T-helper 1 cell (primary cell): ENCODE measurements at places on chromosomes 5 and 9.

DNA sequence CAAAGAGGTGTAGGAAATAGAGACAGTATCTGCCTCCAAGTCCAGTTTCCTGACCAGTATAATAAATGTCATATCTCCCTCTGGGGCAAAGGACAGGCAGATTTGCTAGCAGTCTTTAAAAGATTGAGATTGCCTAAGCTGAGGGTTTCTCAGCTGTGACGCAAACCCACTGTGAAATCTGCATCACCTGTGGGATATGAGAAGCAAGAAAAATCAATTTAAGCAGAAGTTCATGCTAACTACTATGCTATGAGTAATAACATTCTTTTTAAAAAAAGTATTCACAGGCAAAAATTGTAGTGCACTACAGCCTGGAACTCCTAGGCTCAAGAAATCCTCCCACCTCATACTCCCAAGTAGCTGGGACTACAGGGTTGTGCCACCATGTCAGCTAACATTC, 168.1 kb upstream of the POC5 start:
- DNase-seq = no peak

- no peak for DNase-seq
These were observed 10.8 kb upstream of the DAB2IP start for GRCh38 chr9:121640491-121641223.

GRCh38 chr5:619444-619843, 7.3 kb downstream of the CEP72 start:
- DNase-seq = no peak

GRCh38 chr5:50647726-50648125, 18.7 kb upstream of the PARP8 start:
- DNase-seq = no peak

- no peak for DNase-seq
These were observed 84.2 kb downstream of the TRPM6 start for GRCh38 chr9:74803376-74804017.

- no peak for DNase-seq
These were observed 4.2 kb downstream of the SERINC5 start for GRCh38 chr5:80251636-80252035.

- DNase-seq = no peak
These were observed 76.0 kb downstream of the ATPSCKMT start for GRCh38 chr5:10173716-10174115.

GRCh38 chr5:91941588-91941987, 558.5 kb upstream of the ARRDC3 start:
- DNase-seq = no peak

DNA sequence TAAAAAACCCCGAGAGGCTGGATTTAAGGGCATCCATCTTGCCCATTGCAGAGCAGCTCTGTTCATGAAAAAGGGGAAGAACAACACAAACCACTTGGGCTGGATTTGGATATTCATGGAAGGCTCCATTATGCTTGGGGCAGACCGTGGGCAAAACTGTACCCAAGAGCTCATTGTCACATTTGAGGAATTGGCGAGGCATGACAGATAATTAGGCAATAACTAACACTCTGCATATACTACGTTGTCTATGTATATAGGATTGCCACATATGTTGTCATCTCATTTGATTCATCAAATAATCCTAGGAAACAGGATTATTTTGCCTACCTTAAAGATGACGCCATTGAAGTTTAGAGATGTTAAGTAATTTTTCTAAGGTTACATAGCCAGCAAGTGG, 255.4 kb downstream of the SMARCA2 start:
- no peak for DNase-seq

- no peak for DNase-seq
These were observed 105.6 kb upstream of the TXNDC8 start for GRCh38 chr9:110443146-110443865.

DNA sequence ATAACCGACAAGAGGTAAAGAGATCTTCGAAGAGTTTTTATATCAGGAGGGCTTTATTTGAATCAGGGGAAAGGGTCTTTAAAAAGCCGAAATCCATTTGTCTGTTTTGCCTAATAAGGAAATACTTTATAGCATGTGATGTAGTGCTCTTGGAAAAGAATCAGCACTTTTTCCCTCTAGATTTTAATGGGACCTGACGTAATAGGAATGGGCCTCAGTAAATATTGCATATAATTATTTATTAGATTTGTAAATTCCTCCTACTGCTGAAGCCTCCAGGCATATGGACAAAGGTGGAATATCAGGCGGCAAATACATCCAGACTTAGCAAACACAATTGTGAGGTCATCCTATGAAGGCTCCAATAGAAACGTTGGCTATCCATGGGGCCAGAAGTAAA, 50.9 kb downstream of the ACTBL2 start:
- no peak for DNase-seq

- no peak for DNase-seq
These were observed 73.6 kb downstream of the FAM114A2 start for GRCh38 chr5:153964880-153965645.

DNA sequence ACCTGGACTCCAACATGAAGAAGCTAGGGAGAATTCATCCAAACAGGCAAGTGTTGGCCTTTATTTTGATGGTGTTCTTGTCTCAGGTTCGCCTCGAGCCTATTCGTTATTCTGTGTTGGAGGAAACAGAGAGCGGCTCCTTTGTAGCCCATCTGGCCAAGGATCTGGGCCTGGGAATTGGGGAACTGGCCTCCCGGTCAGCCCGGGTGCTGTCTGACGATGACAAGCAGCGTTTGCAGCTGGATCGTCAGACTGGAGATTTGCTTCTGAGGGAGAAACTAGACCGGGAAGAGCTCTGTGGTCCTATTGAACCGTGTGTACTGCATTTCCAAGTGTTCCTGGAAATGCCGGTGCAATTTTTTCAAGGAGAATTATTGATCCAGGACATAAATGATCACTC, 367 bp downstream of the PCDHB4 start:
- no peak for DNase-seq
